ENCODE measurements at places on chromosomes 13 and 19.

DNA sequence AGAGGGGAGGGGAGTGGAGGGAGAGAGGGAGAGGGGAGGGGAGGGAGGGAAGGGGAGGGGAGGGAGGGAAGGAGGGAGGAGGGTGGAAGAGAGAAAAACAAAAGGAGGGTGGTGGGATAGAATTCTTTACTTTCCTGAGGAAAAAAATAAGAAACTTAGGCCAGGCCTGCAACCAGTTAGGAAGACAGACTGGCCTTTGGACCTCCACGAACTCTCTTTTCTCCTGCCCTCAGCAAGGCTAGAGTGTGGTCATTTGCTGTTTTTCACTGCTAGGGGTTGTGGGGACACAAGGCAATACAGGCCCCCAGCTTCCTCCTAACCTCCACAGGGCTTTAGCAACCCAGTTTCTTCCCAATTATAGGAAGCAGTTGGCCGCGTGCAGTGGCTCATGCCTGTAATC lies 4.2 kb downstream of the CCDC8 start:
- DNase-seq: no peak

DNA sequence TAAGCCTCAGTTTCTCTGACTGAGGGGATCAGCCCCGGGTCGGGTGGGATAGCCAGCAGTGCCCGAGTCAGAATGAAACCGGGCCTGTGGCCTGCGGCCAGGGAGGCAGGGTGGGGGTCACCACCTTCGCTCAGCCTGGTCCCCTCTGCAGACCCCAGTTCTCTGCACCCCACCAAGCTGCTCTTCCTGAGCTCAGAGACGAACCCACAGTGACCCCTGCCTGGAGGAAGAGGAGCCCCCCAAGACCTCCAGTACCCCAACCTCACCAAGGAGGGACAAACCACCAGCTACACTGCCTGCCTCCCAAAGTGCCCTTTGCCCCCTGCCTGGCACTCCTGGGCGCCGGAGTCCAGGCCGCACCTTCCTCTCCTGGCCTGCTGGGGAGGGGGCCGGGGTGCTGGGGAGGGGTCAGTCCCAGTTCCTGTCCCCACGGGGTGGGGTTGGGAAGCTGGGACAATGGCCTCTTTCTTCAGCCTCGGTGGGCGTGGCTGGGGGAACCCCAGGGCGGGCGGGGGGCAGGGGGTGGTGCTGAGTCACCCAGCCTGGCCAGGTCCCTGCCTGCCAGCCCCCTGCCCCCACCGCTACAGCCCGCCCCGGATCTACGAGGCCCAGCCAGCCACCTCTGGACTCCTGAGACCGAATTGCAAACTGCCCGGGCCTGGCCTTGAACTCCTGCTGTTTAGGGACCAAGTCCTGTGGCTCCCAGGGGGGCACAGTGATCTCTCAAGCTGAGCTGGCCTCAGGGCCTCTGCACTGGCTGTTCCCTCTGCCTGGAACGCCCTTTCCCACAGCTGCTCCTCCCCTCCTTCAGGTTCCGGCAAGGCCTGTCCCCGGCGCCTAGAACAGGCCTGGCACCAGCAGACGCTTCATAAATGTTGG lies 14.3 kb downstream of the ZBTB7A start:
- no peak for DNase-seq

- DNase-seq: peak; percentile 40
These were observed 18.3 kb upstream of the ZNF846 start for GRCh38 chr19:9786819-9787218.

DNA sequence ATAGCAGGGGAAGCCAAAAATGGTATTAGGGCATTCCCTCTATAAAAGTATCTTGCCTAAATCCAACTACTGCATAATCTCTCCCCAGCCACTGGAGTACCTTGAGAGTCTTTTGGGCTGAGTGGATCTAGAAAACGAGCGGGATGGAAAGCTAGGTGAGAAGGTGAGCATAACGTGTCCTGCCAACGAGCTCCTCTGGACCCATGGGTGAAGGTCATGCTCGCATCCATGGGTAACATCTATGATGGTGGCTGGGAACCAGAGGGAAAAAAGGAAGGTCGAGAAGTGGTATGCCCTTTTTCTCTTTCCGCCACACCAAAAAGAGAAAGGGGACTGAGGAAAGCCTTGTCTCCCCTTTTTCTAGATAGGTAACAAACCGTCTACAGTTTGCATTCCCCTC lies 63.0 kb downstream of the ZNF208 start:
- DNase-seq: no peak

GRCh38 chr19:23283925-23284324 lies 33.7 kb upstream of the ZNF724 start:
- peak; percentile 47 for DNase-seq

DNA sequence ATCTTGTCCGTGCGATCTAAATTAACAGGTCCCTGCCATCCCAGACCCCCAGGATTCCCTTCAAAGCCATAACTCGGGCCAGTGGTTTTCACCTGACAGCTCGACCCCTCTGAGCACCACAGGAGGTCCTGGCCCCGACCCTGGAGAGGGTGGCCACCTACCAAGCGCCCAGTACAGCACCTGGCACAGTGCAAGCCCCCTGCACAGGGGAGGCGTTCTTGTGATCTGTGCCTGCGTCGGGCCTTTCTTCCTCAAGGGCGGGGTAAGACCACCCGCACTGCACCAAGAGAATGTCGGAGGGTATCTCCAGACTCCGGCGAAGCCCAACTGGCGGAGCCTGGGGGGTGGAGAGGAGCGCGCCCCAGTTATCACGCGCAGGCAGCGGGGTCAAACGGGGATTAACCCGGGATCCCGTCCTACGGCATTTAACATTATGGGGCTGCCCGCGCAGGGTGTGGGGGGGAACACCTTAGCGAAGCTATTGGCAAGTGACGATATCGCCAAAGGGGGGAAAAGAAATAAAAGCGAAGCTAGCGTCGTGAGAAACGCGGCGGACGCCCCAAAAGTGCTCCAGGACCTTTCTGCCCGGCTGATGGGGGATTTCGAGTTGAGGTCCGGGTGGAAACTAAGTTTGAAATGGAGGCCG lies 1.3 kb upstream of the HNRNPL start:
- DNase-seq: peak; percentile 89

- DNase-seq: no peak
These were observed 17.5 kb downstream of the SYDE1 start for GRCh38 chr19:15124572-15125231.

GRCh38 chr13:35791184-35791851 lies 314.8 kb upstream of the MAB21L1 start:
- no peak for DNase-seq

DNA sequence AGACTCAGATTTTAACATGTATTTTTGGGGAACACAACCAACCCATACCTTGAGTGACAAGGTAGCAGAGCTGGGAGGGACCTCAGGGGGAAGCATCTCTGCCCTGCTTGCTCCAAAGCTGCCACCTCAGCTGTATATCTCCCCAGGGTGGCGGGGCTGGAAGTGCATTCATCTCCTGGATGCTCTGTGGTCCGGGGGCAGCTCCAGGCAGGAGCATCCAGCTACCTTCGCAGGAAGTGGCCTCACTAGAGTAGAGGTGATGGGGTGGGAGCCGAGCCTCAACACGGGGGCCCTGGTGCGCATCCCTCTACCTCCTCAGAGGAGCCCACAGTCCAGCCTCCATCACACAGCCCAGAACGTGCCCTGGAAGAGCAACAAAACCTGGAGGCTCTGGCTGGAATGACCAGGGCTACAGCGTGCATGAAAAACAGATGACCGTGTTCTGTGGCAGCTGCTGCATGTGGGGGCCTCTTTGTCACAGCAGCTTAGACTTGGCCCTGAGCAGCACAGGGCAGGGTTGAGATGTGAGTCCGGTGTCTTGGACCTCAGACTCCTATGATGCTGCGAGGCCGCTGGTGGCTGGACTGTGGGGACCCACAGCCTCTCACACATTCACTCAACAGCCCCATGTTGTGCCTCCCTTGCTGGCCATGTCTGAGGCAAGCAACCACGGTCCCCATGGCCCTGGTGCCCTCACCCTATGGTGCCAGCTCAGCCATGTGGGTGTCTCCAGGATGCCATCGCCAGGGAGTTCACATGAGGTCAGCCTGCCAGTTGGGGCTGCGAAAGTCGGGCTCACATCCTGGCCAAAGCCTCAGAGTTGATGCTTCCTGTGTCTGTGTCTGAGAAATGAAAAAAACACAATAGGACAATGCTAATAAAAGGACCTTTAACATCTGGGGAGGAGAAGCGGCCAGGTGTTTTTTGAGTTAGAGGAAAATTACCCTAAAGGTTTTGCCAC lies 17.1 kb upstream of the GAS6 start:
- DNase-seq: no peak

DNA sequence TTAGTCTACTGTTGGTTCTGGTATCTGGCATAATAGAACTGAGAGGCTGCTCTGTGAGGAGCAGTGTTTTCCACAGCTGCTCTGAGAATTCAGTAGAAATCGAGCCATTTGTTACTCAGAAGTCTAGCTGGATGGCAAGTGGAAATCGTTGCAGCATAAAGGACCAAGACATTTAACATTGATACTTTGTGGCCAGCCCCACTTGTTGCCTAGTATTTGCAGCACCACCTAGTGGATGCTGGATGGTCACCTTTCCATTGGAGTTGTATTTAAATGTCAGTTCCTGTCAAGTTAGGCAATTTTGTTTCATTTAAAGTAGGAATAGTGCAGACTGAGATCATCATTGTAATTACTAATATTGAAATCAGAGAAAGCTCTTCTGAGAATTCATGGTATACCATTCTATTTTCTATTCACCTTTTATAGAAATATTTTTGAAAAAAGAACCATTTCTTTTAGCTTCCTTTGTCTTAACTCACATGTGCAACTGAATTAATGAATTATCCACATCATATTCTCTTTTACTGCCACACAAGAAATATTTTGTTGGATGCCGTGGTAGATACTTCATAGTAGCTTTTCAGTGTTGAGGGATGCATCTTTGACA lies 64.6 kb downstream of the PDS5B start:
- DNase-seq: no peak

DNA sequence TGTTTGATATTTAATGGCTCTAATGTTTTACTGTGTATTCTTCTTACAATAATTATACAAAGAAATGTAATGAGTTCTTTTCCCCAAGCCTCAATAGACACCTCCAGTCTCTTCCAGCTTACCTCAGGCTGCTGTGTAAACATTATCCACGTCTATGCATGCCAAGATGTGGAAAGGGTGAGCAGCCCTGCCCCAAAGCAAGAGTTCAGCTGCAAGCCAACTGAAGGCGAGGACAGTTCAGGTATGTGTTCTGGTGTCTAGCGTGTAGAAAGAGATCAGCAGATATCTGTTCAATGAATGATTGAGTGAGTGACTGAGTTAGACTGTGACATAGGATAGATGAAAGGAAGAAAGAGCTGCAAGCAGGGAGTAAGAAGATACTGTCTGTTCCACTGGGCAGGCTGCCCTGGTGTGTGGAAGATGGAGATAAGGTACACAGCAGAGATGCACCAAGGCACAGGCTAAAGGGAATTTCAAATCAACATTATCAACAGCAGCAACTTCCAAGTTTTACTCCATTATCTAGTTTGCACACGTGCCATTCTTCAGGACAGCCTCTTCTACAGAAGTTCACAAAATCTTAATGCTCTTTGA lies 66.0 kb downstream of the LATS2 start:
- peak; percentile 5 for DNase-seq

DNA sequence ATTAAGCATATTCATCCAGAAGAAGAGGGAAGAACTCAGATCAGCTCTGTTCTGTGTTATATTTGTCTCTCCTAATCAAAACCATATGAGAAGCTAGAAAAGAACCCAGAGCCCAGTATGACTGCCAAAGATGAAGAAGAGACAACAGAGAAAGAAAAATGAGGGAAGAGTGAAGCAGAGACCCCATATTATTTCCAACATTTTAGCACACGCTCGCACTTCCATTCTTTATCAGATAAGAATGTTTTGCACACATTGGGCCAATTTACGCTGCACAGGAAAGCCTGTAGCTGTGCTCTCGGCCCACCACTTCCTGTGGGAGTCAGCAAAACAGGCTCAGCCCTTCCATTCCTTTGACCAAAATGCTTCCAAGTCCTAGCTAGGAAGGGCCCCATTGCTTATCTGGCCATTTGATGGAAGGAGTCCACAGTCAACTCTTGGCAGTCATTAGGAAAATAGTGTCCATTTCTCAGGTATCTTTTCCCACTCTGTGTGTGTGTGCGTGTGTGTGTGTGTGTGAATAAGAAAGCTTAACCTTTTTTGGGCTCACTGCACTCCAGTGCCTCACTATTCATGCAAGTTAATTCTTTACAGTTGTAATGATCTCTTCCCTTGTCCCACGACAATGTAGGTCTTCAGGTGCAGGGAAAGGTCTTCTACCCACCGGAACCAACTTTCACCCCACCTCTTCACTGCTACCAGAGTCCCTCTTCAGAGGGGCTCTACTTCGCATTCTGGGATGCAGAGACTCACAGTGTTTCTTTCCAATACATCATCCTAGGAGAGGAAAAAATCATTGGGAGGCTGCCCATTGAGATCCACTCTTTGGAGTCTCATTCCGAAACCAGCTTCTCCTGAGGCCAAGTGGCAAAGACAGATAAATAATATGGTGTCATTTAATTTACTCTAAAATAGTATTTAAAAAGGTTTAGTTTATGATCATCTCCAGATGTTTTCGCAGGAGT lies 237.5 kb downstream of the COG6 start:
- DNase-seq: no peak

- DNase-seq: no peak
These were observed 3.7 kb upstream of the TUBA3C start for GRCh38 chr13:19185086-19185864.

DNA sequence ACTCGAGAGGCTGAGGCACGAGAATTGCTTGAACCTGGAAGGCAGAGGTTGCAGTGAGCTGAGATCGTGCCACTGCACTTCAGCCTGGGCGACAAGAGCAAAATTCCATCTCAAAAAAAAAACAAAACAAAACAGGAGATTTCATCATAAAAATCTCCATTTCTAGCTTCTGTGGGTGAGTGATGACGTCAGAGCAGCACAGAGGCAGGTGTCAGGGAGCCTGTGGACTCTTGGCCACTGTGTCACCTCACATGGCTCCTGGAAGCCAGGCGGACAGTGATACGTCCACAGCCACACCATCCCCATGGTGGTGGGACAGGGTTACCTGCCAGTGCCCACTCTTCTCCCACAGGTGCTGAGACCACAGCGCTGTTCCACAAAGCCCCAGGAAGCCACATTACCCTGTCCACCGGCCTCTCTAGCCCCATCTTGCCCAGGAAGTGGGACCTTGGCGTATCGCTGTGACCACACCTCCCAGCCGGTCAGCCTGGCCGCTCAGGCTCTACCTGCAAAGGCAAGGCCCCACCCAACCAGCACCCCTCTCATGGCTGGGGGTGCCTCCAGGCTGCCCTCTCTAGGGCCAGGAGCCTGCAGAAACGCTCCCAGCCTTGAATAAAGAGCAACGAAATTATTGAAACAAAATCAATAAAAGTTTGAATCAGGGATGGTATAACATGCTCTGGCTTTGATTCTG lies 2.5 kb upstream of the FXYD3 start:
- no peak for DNase-seq

All from kidney (tissue), 22 donors.